Activated T-cell treated with anti-CD3 and anti-CD28 coated beads, Interleukin-2, amount 50 U/mL, for 4 hours (primary cell): ENCODE measurements at places on chromosomes 11 and 22. TPM values are rescaled to one million over a fixed set of nuclear protein-coding genes. Genes with fewer than 3 reads are reported as not detected.
A peak's percentile ranks its signal among the peaks of the same experiment; 100 is the strongest.

DNA sequence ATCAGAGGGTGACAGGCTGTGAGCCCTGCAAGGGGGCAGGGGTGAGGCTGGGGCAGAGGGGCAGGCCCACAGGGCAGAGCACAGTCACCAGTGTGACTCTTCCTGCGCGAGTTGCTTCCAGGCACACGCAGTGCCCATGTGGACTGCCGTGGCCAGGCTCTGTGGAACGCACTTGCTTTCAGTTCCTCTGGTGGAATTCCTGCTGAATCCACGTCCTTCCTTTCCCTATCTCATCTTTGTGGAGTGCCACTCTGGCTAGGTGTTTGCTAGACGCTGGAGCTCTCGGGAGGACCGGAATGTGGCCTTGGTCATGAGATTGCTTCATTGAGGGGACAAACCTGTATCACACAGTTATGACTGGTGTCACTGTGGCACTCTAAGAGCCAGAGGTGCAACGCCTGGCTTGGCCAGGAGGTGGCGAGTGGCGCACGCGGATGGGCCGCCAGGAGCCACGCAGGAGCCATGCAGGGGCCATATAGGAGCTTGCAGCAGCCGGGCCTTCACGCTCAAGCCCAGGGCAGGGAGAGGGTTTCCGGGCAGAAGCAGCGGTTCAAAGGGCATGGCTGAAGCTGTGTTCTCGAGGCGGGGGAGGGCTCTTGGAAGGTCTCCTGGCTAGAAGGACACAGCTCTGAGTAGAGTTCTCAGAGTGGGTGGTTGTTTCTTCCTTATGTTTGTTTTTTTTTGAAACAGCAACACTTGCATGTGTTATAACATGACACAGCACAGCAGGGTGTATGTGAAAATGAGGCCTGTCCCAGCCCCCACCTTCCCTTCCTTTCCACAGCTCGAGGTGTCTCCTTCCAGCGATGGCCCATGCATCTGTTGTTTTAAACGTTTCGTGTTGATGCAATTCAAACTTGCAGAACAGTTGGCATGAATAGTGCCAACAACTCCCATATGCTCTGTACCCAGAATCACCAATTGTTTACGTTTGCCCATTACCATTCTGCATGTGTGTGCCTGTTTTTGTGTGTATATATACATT, 36.2 kb downstream of the TBC1D22A start:
- DNase-seq = peak; percentile 75

GRCh38 chr22:39534591-39535356, 2.2 kb upstream of the RPS19BP1 start:
- DNase-seq = peak; percentile 78

GRCh38 chr11:128544471-128545051, 42.8 kb downstream of the ETS1 start:
- peak; percentile 42 for DNase-seq

DNA sequence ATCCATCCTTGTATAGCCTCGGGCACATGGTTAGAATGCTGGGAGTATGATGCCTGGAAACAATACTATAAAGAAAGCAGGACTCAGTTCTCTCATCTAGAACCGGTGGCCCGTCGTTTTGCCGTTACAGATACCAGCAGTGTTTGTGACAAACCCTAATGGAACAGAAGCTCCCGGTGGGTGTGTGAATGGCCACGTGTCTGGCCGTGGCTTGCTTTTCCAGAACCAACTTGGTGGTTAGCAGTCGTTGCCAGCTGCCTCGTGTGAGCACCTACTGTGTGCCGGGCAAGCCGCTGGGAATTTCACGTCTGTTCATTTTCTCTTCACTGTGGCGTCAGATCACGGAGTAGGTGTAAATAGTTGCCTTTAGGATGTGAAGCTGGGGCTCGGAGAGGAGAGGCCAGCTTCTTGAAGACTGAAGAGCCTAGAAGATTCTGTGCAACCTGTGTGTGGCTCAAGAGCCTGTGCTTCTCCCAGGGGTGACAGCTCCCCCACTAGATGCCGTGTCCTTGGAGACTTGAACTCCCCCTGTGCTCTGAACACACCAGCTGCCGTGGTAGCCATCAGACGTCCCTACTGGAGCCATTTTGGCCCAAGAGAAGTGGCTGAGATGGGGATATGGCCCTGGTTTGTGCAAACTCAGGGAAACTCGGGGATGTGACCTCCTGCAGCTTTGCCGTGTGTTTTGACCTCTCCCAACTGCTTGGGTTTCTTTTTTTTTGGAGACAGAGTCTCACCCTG, 57.5 kb upstream of the PPARA start:
- DNase-seq = no peak

Gene PDE2A
- 0.53 TPM for total RNA-seq

Gene OR5P2
- total RNA-seq = not detected

Gene C11orf87
- not detected for total RNA-seq

Gene P2RY6
- total RNA-seq = not detected
